ENCODE measurements at places on chromosomes 12 and 14.

DNA sequence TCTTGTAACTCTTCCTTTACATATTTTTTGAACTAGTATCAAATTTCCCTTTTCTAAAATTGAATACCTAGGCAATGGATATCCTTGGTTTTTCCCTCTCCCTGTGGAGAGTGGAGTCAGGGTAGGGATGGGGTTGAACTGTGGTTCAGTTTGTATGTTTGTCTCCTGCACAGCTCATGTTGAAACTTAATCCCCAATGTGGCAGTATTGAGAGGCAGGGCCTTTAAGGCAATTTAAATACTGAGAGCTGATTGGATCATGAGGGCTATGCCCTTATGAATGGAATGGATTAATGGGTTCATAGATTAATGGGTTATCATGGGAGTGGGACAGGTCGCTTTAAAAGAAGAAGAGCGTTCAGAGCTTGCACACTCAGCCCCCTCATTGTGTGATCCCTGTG lies 127.2 kb upstream of the RGS6 start:
- DNase-seq, result no peak
- H3K4me1 ChIP-seq, result no peaks in the 10 kb centered on the region
- no peak overlapping the region for H3K4me3 ChIP-seq
- no peak overlapping the region for H3K27ac ChIP-seq
- peaks cover 28% of the 10 kb centered on the region for H3K27me3 ChIP-seq

GRCh38 chr12:130633771-130634170 lies 82.3 kb downstream of the RIMBP2 start:
- no peak for DNase-seq
- H3K27me3 ChIP-seq, result peaks cover 21% of the 10 kb centered on the region
- H3K4me1 ChIP-seq, result no peaks in the 10 kb centered on the region
- H3K4me3 ChIP-seq, result no peak overlapping the region
- no peaks in the 10 kb centered on the region for H3K36me3 ChIP-seq

- H3K36me3 ChIP-seq, result no peaks in the 10 kb centered on the region
- H3K27me3 ChIP-seq, result peaks cover 8% of the 10 kb centered on the region
- no peak for DNase-seq
- H3K4me3 ChIP-seq, result no peak overlapping the region
- no peaks in the 10 kb centered on the region for H3K4me1 ChIP-seq
Measured at GRCh38 chr14:101233808-101234207, 327.5 kb upstream of the DIO3 start.

DNA sequence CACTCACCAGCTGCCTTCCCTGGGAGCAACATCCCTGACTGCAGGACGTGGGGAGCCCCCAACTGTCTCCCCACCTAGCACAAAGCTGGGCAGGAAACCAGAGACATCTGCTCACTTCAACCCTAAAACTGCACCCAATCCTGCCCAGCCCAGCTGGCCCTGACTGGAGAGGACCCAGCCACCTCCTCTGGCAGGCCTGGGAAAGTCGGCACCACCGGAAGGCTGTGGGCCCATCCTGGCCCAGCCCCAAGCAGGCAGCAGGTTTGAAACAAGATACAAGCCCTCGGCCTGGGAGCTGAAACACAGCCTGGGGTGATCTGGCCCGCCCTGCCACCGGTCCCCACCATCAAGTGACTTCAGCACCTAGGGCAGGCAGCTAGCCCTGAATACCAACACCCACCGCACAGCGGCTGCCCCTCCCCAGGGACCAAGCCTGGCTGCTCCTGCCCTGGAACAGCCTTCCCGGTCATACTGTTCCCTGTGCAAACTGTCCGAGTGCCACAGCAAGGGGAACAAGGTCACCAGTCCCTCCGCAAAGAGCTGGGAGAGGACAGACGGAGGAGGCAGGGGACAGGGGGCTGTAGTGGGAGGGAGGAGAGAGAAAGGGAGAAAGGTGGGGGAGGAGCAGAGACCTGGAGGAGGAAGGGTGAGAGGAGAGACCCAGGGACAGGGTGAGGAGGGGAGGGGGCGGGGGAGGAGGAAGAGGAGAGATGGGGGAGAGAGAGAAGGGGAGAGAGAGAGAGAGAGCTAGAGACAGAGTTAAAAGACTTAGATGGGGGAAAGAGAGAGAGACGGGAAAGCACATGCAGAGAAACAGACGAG lies 115.7 kb downstream of the RFLNA start:
- H3K4me3 ChIP-seq, result no peak overlapping the region
- H3K27me3 ChIP-seq, result no peaks in the 10 kb centered on the region
- H3K27ac ChIP-seq, result peak overlapping the region; percentile 40
- no peaks in the 10 kb centered on the region for H3K36me3 ChIP-seq
- DNase-seq, result no peak
- peaks cover 7% of the 10 kb centered on the region for H3K4me1 ChIP-seq

- H3K4me1 ChIP-seq, result no peaks in the 10 kb centered on the region
- H3K27me3 ChIP-seq, result peaks cover 14% of the 10 kb centered on the region
- no peak for DNase-seq
- H3K27ac ChIP-seq, result no peak overlapping the region
- H3K4me3 ChIP-seq, result no peak overlapping the region
Measured at GRCh38 chr12:40688085-40688725, 4.0 kb upstream of the CNTN1 start.

GRCh38 chr14:69657950-69658355 lies 46.6 kb downstream of the SUSD6 start:
- H3K4me1 ChIP-seq, result peaks cover 77% of the 10 kb centered on the region
- no peak for DNase-seq
- H3K27me3 ChIP-seq, result no peaks in the 10 kb centered on the region
- no peak overlapping the region for H3K27ac ChIP-seq
